ENCODE measurements at places on chromosomes 4 and X.

DNA sequence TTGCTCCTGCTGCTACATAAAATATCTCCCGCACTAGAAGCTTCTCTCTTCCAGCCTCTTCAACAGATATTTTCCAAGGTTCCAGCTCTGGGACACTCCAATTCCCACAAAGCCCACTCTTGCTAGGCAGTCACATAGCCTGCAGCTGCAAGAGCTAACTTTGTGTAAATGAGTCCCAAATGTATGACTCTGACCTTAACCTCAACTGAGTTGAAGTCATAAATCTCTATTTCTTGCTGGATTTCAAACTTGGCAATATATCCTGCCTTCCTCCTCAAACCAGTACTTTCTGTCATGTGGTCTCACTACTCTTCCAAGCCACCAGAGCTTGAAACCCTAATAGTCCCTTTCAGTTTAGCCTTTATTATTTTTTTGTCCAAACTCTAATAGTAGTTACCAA, 315.4 kb upstream of the GRIA3 start:
- DNase-seq = no peak

DNA sequence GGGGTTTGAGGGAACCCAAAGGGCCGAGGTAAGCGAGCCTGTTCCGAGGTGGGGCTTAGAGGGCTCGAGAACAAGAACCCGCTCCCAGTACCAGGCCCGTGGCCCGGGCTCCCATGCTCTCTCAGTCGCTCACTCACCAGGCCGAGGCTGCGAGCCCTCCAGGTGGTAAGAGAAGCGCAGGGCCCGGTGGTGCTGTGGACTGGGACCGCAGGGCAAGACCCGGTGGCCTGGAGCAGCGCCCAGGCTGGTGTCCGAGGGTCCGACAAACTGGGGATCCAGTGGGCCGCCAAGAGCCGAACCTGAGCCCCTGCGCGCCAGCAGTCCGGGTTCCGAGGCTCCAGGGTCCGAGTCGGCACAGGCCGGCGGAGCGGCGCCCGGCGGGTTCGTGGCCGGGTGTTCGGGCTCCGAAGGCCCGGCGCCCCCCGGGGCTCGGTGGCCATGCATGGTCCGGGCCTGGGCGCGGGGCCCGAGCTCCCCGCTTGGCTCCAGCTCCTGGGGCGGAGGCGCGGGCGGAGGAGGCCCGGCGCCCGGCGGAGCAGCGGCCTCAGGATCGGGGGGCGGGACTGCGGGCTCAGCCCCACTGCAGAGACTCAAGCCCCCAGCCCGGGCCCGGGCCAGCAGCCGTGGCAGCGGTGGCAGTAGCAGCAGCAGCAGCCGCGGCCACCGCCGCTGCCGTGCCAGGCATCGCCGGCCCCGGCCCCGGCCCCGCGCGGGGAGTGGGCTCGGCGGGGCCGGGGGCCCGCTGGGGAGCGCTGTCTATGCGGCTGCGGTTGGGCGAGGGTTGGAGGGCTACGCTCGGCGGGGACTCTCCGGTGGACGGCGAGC, 833 bp downstream of the FGD1 start:
- DNase-seq = no peak

GRCh38 chr4:100631281-100631968, 113.6 kb upstream of the EMCN start:
- DNase-seq = no peak

DNA sequence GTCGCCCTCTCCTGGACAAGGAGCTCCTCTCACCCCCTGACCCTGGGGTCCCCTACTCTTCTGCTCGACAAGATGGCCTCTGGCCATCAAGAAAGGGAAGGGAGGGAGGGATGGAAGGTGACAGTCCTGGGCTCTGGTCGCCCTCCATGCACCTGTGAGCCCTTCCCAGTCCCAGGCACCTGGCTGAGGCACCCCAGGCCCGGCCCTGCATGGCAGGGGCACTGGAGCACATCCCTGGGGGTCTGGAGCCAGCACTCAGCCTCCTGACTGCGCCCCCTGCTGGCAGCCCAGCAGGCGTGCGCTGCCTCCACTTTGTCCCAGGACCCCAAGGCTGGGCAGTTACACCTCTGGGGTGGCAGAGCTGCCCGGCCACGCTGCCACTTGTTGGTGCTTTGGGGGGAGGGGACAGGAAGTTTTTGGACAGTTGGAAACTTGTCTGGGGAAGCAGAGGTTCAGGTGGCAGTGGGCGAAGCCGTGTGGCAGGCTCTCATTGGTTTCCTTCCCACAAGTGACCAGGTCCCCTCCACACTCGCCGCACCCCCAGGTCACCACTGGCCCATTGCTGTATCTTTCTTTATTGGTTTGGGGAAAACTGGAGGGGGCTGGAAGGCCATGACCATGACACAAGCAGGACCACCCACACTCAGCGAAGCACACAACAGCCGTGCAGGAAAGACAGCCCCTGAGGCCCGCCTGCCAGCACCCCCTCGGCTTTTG, 4.3 kb downstream of the PNCK start:
- peak; percentile 59 for DNase-seq

All from activated CD4-positive, alpha-beta T cell treated with anti-CD3 and anti-CD28 coated beads for 36 hours (primary cell).